ENCODE measurements at places on chromosomes 11 and 22.

DNA sequence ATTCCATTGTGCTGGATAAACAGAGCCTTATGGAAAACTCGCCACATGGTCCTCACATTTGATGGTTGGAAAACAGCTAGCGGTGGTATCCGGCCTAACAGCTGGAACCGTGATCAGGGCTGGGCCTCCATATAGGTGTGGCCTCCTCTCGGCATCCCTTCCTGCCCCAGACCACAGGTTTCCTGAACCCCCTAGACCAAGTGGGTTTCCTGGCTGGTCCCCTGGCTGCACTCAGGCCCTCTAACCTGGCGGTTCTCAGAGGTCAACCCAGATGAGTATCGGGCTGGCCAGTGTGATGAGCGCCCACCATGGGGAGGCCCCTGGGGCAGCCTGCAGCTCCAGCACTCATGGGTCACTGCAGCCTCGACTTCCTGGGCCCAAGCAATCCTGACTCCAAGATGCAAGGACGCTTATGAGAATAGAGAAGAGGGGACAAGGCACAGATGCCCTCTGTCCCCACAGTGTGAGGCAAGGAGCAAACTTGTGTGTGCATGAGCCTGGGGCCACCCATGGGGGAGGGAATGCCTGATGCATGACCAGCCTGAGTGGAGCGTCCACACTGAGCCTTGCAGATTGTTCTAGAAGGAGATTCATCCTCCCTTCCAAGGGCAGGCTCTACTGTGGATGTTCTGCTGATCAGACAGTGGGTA, 53.4 kb upstream of the WNT7B start:
- DNase-seq = no peak

DNA sequence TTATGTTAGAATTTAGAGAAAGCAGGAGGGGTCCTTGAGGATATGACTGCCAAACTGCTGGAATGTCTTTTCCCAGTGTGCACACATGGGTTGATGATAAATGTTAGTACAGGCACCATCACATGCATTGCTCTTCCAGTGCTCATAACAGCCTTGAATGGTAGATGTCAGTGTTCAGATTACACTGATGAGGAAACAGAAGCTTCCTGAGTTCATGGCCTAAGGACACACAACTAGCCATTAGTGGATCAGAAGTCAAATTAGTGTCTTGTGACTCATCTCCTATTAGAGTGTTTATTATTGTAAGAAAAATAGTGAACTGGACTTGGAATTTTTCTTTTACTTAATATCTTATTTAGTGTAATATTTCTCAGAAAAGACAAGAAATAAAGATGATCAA, 241.5 kb downstream of the DDX10 start:
- DNase-seq = no peak

GRCh38 chr11:12074529-12075195, 35.7 kb upstream of the MICAL2 start:
- DNase-seq = no peak

DNA sequence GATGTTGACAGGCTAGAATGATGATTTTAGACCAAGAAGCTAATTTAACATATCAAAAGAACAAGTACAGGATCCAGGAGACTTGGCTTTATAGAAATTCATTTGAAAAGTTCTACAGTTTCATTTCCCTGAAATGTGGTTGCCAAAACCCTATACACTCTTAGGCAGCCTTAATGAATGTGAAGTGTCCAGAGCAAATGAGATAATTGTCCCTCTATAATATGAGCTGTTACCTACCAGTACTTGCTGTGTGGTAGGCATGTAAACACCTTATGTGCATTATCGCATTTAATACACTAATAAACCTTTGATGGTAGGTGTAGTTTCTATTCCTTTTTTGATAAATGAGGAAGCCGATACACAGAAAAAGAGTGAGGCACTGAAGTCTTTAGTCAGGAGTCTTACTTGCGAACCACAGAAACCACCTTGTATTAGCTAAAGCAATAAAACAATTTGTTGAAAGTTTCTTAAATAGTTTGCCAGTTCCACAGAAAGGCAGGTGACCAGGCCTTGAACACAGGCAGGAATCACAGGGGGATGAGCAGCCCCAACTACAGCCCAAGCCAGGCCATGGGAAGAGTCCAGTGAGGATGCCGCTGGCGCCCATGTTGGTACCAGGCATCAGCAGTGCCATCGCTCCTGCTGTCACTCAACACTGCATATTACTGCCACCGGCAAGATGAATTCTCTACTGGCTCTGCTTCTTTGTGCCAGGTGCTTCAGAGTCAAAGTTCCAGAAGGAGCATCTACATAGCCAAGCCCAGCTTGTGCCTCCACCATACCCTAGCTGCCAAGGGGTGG, 81.7 kb downstream of the SWAP70 start:
- DNase-seq = no peak

Measured in activated naive CD8-positive, alpha-beta T cell treated with anti-CD3 and anti-CD28 coated beads, Interleukin-2, amount 10 ng/mL, durations not matched to agents 7 days and 5 days (primary cell).